ENCODE measurements at places on chromosomes 6 and 20.

DNA sequence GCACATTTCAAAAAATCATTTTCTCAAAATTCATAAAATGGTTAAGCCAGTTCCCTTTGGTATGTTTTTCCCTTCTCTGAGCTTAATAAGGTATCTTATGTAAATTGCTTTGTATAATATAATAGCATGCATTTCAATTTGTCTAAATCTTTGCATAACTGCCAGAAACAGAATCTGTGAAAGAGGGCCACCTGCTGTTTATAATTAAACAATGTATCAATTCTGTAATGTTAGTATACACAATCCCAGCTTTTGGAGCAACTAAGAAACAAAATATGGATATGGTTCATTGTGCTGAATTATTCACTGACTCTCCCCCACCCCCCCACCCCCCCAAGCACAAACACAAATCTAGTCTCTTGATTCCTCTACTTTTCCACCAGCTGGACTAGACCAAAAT is 54.8 kb downstream of the GPX5 start:
- no peak for DNase-seq

GRCh38 chr6:39062014-39062740 is 13.6 kb downstream of the GLP1R start:
- DNase-seq, result no peak

GRCh38 chr6:127570739-127571389 is 6.1 kb upstream of the C6orf58 start:
- DNase-seq, result no peak

- no peak for DNase-seq
These were observed 30.8 kb upstream of the COL21A1 start for GRCh38 chr6:56278171-56278591.

DNA sequence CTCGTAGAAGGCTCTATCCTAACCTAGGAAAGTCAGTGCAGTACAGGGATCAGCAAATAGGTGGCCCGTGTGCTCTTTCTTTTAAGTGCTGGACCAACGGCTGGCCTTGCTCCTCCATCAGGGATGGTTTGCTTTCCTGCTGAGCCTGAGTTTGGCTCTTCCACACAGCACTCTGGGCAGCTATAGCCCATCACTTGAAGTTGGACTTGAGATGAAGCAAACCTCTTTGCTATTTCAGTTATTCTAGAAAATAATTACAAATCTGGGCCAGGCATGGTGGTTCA is 66.9 kb upstream of the KCNK16 start:
- no peak for DNase-seq

DNA sequence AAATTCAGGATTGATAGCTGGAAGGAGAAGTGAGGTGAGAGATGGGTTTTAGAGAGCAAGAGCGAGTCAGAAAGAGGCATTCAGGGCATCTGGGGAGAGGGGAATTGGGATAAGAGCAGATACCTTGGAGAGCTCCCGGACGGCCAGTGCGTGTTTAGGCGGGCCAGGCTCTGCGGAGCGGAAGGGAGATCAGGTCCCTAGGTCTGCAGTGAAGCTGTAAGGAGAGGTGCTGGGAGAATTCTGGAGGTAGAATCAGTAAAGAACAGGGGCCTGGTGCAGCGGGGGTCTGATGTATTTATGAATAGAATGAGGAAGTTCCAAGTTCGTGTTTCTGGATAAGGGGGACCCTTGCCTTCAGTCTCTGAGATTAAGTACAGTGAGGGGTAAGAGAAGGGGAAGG is 47.4 kb upstream of the FAM83D start:
- DNase-seq, result no peak

GRCh38 chr6:6007366-6008088 is 802 bp upstream of the NRN1 start:
- DNase-seq, result peak; percentile 52

GRCh38 chr6:17013701-17014100 is 88.1 kb upstream of the STMND1 start:
- DNase-seq, result no peak

DNA sequence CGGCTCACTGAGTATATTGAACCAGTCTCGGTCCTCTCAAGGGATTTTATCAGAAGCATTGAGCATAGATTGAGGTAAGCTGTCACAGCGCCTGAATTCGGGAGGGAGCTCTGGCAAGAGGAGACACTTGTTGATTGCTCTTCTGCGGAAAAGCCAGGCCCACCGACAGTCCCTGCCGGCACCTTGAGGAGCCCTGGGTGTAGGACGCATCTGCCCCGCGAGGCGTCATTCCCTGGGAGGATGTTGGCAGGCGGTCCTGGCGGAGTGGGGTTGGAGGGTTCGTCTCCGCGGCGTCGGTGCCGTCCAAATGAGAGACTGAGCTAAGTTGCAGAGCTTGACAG is 843 bp downstream of the FBXO9 start:
- peak; percentile 44 for DNase-seq

DNA sequence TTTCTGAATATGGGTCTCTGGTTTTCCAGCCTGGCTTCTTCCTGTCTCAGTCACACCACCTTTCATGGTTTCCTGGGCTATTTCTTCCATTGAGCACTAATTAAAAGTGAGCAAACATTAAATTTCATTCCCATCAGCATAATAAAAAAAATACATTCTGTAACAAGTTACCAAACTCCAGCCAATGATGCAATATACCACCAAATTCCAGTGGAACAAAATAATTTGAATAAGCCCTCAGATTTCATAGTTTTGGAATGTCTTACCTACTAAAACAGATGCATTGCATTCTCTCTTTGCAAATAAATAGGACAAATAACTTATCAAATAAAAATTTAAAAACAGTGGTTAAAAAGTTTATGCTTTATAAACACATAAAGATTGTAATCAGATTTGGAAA is 97.8 kb upstream of the PRDM1 start:
- DNase-seq, result no peak

GRCh38 chr6:30837870-30838269 is 46.4 kb upstream of the DDR1 start:
- DNase-seq, result no peak

DNA sequence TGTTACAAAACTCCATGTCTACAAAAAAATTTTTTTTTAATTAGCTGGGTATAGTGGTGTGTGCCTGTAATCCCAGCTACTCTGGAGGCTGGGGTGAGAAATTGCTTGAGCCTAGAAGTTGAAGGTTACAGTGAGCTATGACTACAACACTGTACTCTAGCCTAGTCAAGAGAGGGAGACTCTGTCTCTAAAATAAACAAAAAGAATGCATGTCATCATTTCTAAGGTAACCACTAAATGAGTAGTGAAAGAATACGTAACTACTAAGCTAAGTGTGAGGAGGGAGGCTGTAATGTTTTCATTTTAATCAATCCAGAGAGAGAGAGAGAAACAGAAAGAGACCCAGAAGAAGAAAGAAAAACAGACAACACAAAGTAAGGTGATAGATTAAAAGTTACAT is 9.9 kb downstream of the SYCP2 start:
- DNase-seq, result no peak

DNA sequence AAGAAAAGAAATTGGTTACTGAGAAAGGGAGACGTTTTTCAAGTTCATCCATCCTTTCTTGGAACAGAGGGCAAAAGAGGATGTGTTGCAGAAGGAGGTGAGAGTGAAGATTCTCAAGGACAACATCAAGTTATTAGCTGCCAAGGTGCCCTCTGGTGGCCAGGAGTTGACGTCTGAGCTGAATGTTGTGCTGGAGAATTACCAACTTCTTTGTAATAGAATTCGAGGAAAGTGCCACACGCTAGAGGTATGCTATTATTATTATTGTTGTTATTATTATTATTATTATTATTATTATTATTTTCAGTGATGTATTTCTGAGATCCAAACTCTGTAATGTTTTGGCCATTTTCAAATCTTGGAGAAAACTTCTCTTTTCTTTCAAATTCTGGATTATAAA is 197.0 kb downstream of the UTRN start:
- peak; percentile 76 for DNase-seq

GRCh38 chr20:37896932-37897548 is 5.9 kb upstream of the VSTM2L start:
- no peak for DNase-seq

- DNase-seq, result no peak
These were observed 348.6 kb downstream of the CD109 start for GRCh38 chr6:74044417-74045096.

GRCh38 chr6:10555625-10556309 is 34.6 kb downstream of the GCNT2 start:
- peak; percentile 76 for DNase-seq

DNA sequence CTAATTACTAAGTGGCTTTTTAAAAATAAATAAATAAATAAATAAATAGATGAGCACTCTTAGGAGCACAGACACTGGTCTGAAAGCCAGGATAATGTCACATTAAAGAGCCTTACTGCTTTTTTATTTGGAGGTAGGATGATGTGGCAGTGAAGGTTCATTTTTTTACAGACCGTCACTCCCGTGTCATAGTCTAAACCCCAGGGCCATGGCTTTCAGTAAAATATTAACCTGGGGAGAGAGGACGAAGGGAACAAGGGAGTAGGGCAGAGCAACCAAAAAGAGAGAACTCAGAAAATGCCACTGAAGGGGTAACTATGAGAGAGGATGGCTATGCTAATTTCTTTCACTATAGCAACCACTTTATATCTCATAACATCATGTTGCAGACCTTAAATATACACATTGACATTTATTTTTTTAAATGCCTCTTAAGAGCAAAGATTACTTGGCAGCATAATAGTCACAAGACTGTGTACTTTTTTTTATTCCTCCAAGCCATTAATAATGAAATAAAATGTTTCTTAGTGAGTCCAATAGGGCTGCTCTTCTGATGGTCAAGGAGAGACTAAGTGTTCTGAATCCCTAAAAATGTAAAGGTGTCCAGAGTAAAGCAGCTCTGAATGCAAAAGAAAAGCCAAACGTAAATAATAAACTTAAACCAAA is 100.9 kb upstream of the SIM1 start:
- no peak for DNase-seq

DNA sequence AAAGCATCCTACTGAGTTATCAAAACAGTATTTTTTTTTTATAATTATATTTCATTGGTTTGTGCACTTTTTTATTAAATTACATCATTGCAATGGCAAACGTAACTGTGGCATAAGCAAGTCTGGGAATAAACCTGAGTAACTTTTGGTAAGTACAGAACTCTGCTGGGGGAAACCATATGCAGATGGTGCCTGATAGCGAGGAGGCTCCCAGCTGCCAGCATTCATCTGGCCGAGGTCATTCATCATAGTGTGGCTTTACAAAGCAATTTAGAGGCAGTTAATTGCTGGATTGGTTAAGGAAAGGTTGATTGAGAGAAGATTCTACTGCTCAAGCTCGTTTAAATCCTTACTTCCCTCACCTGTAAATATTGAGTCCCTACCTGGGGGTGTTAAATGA is 52.6 kb downstream of the HECA start:
- DNase-seq, result no peak

DNA sequence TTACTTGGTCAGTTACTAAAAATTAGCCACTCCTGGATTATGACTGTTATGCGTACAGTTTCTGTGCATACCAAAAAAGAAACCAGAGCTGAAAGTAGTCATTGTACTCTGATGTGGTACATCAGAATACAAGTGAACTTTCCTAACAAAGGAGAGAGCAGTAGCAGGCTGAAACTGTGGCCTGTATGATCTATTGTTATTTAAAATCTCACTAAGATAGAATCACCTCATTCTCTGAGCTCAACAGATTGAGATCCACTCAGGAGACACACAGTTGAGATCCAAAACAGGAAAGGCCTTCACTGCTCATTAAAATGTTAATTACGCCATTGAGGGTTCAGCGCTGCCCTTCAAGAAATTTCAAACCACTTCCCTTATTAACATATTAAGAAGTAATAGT is 576.4 kb downstream of the LMBRD1 start:
- no peak for DNase-seq

DNA sequence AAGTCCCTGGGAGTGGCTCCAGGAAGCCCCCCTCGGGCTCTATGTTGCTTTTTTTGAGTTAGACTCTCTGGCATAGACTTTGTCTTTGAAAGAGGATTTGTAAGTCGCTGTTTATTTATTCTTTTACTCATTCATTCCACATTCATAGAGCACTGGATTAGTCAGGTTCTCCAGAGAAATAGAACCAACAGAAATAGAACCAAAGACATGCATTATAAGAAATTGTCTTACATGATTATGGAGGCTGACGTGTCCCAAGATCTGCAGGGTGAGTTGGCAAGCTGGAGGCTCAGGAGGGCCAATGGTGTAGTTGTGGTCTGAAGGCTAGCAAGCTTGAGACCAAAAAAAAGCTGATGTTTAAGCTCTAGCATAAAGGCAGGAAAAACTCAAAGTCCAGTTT is 98.3 kb upstream of the CHD6 start:
- no peak for DNase-seq

DNA sequence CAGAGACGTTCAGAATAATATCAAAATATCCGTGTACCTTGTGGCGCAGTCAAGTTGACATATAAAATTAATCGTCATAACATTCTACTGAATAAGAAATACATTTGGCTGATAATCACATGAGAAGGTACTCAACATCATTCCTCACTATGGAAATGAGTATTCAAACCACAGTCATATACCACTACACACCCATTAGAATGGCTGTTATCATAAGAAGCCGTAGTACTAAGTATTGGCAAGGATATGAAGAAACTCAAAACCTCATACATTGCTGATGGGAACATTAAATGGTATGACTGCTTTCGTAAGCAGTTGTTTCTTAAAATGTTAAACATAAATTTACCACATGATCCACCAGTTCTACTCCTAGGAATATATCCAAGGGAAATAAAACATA is 244.7 kb downstream of the CDKAL1 start:
- no peak for DNase-seq

GRCh38 chr6:142074516-142074915 is 58.2 kb upstream of the GJE1 start:
- no peak for DNase-seq

DNA sequence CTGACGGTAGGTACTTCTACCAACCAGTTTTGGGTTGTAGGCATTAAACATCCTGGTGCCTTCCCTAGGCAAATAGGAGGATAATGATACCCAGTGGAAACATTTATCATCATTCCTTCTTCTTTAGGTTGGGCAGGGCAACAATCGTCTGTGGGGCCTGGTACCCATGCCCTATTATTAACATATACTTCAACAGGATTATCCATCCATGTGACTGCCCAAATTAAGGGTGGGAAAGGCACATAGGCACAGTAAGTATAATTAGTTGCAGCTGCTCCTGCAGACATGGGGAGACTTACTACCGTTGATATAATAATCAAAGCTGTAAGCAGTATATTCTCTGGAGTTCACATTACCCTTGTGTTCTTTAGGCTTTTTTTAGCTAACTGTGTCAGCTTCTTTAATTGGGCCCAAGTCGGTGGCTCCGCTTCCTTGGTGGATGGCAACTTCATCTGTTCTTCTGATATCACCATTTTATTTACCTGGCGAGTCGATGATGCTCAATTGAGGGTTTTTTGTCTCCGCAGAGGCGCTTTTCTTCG is 16.8 kb downstream of the RPL7L1 start:
- DNase-seq, result no peak

GRCh38 chr6:1871724-1872315 is 262.1 kb downstream of the FOXC1 start:
- peak; percentile 76 for DNase-seq

GRCh38 chr20:22556565-22557056 is 27.8 kb downstream of the FOXA2 start:
- DNase-seq, result no peak

Data from Ammon's horn (tissue), 1 donor.